Stimulated activated CD4-positive, alpha-beta T cell treated with anti-CD3 and anti-CD28 coated beads, Interleukin-2, amount 100 ng/mL, for 48 hours (primary cell): ENCODE measurements at places on chromosomes 5 and 9.
A peak's percentile ranks its signal among the peaks of the same experiment; 100 is the strongest.

GRCh38 chr5:30279237-30279636 is 914.2 kb upstream of the CDH6 start:
- no peak for DNase-seq

DNA sequence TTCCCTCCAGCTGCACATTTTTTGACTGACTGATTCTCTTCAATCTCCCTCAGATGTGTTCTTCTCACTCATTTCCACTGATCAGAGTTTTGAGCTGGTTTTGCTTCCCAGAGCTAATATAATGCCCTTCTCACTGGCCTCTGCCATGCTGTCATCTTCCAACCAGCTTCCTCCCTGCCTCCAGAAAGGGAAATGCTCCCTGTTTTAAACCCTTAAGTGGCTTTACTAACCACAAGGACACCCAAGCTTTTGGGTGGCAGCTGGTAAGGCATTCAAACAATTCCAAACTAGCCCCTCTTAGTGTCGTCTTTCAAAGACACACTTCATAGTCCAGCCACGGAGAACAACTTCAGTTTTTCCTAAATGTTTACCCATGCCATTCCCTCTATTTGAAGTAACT is 172.5 kb downstream of the CRB2 start:
- DNase-seq = no peak

- DNase-seq = no peak
Observed at GRCh38 chr5:132506094-132506692, 15.6 kb upstream of the IRF1 start.

DNA sequence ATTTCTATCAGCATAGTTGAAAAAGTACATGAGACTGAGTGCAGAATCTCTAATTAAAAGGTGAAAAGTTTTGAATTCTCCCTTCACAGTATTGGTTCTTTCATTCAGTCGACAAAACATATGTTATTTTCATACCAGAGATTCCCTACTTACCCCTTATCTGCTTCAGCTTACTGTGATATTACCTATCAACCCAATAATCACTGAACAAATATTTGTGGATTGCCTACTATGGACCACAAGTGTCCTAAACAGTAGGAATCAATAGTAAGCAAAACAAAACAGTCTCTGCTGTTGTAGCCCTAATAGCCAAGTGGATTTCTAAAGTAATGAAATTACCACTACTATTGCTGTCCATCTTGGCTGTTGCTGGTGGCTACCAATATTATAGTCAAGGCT is 11.5 kb downstream of the CCDC152 start:
- DNase-seq = no peak

- DNase-seq = no peak
Observed at GRCh38 chr5:7779019-7780005, 71.6 kb downstream of the CFAP90 start.

- DNase-seq = no peak
Observed at GRCh38 chr5:158166424-158166823, 307.5 kb upstream of the CLINT1 start.

GRCh38 chr5:147780924-147781573 is 1.5 kb downstream of the JAKMIP2 start:
- no peak for DNase-seq

GRCh38 chr5:64637144-64637543 is 53.2 kb upstream of the SHISAL2B start:
- DNase-seq = no peak

DNA sequence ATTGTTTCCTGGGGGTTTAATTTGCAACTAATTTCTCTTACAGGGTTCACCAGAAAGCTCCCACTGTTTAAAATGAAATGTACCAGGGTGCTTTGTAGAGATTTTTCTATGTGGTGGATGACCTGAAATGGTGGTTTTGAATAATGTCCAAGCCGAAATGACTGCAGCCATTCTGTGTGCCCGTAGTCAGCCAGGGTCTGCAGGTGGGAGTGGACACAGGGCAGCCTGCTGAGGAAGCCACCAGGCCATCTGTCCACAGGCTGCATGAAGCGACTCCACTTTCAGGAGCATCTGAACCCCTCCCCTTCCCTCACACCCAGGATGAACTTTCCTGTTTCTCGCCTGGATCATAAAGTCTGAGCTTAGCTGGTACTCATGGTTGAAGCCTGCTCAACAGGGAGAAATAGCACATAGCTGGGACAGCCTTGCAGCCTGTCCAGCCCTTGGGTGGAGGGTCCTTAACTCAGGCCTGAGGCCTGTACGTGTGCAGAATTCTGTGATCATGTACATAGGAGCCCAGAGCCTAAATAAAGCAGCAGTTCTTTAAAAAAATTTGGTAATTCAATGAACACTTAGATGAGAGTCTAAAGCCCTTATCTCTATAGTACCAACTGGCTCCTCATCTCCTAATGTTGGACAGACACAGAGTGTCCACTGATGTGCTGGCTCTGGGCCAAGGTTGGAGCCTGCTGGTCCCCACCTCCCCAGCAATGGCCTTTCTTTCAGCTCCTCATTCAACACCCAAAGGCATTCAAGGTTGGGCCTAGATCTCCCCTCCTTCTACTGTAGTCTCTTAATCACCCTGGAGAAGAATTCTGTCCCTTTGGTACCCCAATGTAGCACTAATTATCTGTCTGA is 72.8 kb downstream of the SHB start:
- no peak for DNase-seq

DNA sequence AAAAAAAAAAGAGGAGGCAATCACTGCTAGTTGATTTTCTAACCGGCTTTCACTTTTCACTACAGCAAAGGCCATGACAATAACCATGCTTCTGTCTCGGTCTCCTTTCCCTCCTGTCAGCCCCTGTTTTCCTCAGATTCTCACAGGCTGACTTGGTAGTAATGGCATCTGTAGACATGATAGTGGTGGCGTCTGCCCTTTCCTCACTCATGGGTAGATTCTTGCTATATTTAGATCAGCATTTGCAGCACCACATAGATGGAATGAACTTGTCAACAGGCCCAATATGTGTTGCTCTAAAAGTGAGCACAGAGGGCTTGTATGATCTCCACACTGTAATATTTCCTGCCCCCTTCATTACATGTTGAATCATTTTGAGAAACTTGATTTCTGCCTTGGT is 120.3 kb upstream of the FTMT start:
- no peak for DNase-seq

DNA sequence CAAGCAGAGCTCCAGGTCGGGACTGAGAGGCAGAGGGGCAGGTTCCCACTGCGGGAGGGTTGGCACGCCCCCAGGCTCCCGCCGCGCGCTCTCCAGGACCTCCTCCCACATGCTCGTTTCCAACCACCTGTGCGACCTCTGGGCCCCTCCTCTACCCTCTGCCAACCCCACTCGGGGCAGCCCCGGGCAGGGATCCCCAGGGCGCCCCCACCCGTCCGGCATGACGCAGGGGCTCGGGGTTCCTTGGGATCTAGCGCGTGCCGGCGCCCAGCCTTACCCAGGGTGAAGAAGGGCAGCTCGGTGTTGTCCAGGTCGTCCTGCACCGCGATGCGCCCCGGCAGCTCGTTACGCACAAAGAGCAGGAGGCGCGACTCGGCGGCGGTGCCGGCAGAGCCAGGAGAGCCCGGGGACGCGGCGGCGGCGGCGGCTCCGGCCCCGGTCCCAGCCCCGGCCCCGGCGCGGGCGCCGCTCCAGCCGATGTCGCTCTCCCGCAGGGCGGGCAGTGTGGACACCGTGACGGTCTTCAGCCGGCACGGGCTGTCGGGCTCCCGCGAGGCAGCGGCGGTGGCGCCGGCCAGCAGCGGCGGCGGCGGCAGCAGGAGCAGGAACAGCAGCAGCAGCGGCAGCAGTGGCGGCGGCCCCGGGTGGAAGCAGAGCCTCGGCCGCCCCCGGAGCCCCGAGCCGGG is 494 bp downstream of the ASTN2 start:
- no peak for DNase-seq

DNA sequence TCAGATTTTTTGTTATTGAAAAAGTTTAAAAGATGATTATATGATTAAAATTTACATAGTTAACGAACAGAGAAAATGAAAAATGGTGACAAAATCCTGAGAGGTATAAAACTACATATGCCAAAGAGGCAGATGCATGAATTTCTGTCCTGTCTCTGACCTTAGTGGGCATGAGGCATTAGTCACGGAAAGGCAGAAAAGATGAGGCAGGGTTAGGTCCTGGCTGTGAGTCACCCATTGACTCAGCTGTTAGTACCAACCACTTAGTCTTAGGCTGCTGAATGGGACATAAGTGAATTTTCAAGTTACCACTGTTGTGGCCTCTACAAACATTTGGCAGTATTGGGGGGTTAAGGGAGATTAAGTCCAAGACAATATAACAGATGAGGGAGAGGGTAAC is 33.1 kb downstream of the RASA1 start:
- peak; percentile 9 for DNase-seq
